Stimulated activated CD4-positive, alpha-beta T cell treated with anti-CD3 and anti-CD28 coated beads, TNF-alpha, amount 100 ng/mL, for 24 hours (primary cell): ENCODE measurements at places on chromosomes 5 and 9.

DNA sequence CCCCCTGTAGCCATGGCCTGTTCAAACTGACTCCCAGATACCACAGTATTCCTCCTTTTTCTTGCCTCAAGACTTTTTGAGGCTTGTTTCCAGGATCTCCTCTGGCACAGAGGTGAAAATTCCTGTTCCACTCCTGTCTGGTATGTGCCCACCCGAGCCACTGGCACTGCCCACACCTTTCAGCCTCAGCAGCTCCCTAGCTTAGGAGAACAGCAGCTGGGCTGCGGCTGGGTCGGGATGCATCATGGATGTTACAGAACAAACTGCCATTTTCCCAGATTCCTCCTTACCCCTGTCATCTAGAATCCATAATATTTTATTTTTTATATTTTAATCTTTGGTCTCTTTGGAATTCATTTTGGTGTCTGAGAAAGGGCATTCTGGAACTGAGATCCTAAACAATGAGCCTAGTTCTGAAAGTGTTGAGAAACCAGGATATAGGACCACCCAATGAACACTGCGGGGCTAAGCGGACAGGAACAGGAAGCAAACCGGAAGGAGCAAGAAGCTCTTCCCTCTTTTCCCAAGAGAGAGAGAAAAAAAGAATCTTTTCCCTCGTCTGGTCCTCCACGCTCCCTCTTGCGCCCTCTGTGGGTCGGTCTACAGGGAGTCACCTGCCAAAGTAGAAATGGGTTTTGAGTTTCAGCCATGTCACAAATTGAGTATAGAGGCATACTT is 12.5 kb downstream of the OR2S2 start:
- DNase-seq = peak; percentile 64

- no peak for DNase-seq
Observed at GRCh38 chr9:32378993-32379729, 5.3 kb upstream of the ACO1 start.

DNA sequence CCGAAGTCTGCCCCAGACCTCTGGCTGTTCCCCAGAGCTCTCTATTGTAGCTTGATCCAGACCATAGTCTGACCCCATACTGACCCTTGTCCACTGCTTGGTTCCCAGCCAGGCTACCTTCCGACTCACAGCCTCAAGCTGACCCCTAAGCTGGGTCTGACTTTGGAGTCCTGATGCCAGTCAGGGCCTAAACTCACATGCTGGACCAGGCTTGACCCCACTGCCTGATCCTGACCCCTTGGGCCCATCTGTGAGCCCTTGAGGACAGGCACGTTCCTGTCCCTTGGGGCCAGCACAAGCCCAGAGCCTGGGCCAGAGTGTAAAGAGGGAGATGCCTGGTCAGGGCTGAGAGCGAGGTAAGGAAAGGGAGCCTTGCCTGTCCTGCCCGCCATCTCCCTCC is 32.7 kb upstream of the ENHO start:
- no peak for DNase-seq

DNA sequence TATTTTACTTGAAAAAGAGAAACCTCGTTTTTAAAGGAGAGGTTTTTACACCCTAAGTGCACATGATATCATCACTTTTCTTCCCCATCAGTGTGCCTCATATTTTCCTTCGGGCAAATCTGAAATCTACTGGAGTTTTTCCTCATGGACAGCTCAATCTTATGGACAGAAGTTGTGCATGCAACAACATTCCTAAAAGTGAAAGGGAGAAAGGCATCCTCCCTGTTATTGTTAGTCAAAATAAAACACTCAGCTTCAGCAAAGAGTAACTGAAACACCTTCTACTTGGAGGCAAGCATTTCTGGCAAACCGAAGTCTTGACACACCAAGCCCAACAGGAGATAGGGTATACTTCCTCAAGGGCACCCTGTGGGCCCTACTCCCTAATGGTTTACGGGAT is 217.9 kb downstream of the BNC2 start:
- DNase-seq = no peak

DNA sequence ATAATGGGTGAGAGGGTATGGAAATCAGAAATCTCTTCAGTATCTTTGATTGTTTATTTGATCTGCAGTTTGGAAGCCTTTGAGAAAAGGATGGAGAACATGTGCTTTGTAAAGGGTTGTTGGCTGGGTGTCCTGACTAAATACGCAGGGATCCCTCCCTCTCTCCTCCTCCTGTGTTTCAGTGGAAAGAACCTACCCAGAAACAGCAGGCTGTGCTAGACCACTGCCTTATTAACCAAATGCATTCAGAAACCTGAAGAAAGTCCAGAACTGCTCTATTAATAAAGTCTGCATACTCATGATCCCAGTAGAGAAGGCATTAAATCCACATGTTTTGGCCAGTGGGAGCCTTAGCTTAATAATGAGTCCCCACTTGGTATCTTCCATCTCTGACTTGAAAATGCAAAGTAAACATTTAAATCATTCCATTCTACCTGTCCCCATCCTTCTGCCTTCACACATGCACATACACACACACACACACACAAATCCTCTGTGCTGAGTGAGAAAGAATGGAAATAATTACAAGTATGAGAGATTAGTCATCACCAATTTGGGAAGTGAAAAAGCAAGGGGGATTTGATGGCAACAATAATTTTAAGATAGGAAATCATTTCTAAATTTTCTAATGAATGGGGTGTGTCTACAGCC is 10.0 kb upstream of the LECT2 start:
- no peak for DNase-seq

DNA sequence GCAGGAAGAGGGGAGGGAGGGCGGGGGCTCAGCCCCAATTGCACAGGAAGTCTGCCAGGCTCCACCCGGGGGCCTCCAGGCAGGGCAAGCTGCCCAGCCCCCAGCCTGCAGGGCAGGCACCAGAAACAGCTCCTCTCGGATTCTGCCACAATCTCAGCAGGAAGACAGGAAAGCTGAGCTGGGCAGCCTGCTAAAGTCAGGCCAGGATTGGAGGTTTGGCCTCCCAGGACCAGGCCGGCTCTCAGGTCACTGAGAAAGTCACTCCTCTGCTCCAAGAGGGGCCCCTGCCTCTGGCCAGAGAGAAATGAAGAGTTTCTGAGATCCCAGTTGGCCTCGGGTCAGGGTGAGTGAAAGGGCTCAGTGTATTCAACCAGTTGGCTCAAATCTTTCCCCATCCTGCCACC is 54.6 kb upstream of the STXBP1 start:
- no peak for DNase-seq

DNA sequence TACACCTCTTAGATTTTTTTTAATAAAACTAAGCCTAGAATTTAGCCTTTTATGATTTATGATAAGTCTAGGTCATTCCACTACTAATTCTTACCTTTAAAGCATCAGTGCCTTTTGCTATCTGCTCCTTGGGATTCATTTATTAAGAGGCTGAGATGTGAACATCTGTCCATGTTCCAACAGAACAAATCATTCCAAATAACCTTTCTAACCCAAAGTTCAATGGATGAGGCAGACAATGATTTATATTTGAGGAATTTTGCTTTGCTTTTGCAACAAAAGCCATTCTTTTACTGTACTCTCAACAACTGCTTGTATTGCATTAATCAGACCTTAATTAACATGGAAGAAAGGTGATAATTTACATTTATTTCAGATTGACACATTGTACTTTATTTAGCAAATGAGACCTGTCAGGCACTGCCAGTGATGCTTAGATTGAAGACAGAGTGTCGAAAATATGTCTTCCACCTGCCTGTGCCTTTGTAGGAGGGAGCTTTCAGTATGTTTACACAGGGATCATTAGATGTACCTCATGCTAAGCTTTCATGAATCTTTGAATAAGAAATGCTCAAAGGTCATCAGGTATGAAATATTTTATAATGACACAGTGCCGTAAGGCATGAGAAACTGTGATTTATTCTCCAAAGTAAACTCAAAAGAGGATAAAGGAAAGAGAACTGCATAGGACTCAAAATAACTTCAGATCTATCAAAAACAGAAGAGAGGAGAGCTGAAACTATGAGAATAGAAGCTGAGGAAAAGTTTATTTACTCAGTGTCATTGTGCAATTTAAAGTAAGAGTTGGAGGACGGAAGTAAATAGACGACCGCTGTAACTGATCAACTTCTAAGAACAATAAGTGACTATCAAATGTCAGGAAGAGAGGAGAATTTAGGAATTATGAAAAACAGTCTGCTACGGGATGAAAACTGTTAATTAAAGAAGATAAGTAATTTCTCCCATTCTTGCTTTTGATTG is 36.7 kb upstream of the IZUMO3 start:
- DNase-seq = no peak

GRCh38 chr5:135324897-135325650 is 74.0 kb downstream of the MACROH2A1 start:
- no peak for DNase-seq

DNA sequence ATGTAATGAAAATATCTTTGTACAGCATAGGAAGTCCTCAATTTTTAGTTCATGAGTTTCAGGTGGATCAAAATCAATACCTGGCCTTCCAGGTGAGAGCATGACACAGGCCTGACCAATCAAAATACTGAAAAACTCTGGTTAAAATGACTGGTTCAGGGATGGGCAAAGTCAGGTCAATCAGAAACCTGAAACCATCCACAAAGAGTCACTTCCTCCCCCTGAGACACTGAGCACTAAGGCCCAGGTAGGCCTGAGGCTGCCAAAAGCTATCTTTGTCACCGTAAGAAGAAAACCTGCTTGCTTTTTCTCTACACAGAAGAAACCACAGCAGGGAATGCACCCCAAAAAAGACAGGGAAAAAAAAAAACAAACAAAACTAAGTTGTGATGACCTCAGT is 444.8 kb downstream of the TLR4 start:
- no peak for DNase-seq

DNA sequence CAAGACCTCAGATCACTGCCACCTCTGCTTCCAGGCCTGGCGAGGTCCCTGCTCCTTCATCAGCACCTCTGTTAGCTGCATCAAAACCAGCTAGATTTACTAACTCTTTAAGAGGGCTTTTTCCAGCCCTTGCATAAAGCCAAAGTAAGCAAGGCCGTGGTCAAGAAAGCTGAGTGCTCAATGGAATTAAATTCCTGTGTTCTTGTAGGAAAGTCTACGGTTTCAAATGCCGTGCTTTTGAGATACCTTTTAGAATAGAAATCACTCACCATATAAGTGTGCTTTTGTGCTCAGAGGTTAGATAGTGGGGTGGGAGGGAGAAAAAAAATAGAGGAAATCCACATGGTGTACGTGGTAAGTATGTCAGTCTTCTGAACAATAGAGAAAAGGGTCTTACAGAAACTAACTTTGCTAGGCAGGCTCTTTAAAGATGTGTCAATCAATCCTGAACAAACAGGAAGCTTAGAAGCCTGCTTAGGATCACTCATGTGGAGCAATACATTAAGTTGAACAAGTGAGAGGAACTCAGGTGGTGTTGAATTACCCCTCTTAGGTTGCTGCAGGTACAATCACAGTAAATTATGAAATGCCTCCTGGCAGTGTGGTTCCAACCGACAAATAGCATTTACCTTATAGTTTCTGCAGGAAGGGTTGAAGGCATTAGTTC is 79.7 kb downstream of the SEMA6A start:
- no peak for DNase-seq

- DNase-seq = no peak
Observed at GRCh38 chr5:98663521-98663920, 109.9 kb upstream of the RGMB start.

- DNase-seq = peak; percentile 91
Observed at GRCh38 chr9:99823681-99824377, 2.1 kb downstream of the NR4A3 start.

- DNase-seq = no peak
Observed at GRCh38 chr5:121726991-121727390, 124.7 kb upstream of the FTMT start.

DNA sequence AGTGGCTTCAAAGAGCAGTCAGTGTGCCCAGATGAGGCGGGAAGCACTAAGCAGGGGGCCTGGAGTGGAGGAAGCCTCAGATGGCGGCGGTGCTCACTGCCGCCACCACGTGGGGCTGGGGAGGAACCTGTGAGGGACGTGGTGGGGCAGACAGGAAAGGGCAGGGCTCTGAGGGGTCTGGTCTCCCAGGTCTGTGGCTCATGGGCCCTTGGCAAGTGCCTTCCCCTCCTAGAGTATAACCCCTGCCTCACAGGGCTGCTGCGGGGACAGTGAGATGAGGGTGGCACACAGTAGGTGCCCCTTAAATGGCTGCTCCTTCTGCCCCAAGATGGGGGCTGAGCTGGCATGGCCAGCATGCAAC is 26.6 kb downstream of the NR5A1 start:
- no peak for DNase-seq

- no peak for DNase-seq
Observed at GRCh38 chr5:138663561-138663960, 88.4 kb upstream of the HSPA9 start.

- DNase-seq = no peak
Observed at GRCh38 chr5:31962871-31963307, 211.2 kb downstream of the GOLPH3 start.

DNA sequence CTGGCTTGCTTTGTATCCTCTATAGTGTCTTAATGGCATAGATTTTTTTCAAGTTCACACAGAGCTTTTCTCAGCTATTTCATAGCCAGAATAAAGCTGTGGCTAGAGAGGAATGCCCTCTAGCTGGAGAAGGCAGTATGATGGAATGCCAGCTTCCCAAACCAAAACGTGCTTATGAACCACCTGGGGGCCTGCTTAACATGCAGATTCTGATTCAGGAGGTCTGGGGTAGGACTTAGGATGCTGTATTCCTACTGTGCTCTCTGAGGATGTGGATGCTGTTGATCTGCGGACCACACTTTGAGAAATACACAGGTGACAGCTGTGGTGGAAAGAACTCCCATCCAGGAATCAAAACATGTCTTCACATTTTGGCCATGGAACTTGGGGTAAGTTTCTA is 49.9 kb upstream of the DPYSL3 start:
- DNase-seq = no peak

- DNase-seq = no peak
Observed at GRCh38 chr9:118290116-118290515, 585.9 kb downstream of the TLR4 start.

DNA sequence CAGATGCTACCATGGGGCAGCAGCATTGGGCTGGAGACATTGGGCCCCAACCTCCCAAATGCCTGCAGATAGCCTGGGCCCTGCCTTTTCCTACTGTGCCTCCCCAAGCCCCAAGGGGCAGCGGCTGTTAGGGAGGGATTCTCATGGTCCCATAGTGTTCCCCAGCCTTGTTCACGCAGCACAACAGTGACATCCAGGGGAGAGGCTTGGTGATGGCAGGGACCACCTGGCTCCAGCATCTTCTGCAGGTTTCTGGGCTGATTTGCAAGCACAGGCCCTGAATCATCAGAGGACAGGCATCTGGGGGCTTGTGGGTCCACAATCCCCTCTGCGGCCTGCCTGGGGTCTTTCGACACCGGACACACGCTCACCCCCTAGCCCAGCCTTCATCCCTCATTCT is 354.6 kb downstream of the SLIT3 start:
- no peak for DNase-seq

- DNase-seq = no peak
Observed at GRCh38 chr9:33465096-33465495, 8.6 kb downstream of the NOL6 start.

DNA sequence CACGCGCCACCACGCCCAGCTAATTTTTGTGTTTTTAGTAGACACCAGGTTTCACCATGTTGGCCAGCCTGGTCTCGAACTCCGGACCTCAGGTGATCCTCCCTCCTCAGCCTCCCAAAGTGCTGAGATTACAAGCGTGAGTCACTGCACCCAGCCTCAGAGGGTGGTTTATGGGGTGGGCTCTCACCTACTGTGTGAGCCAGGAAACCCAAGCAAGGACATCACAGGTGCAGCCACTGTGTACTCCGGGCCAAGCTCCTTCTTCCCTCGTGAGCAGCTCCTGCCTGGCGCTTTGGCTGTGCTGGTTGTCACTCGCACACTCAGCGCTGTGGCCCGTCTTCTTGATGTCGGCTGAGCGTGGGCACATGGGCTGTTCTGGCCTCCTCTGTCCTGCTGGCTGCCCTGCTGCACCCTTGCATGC is 70.1 kb downstream of the WNK2 start:
- no peak for DNase-seq

GRCh38 chr5:36402512-36402906 is 100.8 kb upstream of the RANBP3L start:
- DNase-seq = no peak
